ENCODE measurements at places on chromosomes 2 and 18. TPM values are rescaled to one million over a fixed set of nuclear protein-coding genes. Genes with fewer than 3 reads are reported as not detected.

The DNAJC5G gene
- not detected for total RNA-seq

The CLEC4F gene
- total RNA-seq: not detected

The LHCGR gene
- not detected for total RNA-seq

The TBR1 gene
- total RNA-seq: not detected

DNA sequence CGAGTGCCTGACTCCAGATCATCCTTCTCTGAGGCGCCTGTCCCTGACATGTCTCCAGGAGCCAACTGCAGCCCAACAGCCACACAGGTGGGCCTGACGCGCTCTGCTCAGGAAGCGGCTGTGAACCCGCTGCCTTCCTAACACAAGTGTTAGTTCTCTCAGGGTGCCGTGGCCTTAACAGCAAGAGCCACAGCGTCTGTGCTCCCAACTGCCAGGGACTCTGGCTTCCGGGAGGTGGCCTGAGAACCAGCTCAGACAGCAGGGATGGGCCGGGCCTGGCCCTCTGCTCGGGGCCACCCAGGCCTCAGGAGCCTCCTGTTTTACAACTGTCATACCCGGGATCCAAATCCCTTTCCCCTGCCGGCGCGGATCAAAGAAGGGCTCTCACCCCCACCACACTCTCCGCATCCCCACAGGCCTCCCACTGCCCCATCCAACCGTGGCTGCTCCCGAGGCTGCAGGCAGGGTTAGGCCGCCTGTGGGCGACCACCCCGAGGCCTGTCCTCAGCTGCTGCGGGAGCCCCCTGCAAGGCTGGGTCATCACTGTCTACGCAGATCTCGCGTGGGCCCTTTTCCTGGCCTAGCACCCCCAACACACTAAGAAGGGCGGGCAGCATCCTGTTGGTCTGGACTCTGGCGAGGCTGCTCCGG is 114.2 kb upstream of the ZNF236 start:
- H3K4me3 ChIP-seq: no peak overlapping the region
- no peak for DNase-seq
- no peaks in the 10 kb centered on the region for H3K36me3 ChIP-seq

GRCh38 chr2:189060096-189060642 is 86.0 kb downstream of the COL3A1 start:
- DNase-seq: no peak
- H3K4me3 ChIP-seq: no peak overlapping the region
- H3K27ac ChIP-seq: no peak overlapping the region
- H3K4me1 ChIP-seq: no peaks in the 10 kb centered on the region

- H3K27ac ChIP-seq: no peak overlapping the region
- H3K36me3 ChIP-seq: no peaks in the 10 kb centered on the region
- no peak for DNase-seq
- H3K4me3 ChIP-seq: no peak overlapping the region
Observed at GRCh38 chr2:152200101-152200500, 24.5 kb upstream of the STAM2 start.

Data from CD8-positive, alpha-beta memory T cell (primary cell).